AML-193 (cell line): ENCODE measurements at places on chromosomes 2 and 18.

DNA sequence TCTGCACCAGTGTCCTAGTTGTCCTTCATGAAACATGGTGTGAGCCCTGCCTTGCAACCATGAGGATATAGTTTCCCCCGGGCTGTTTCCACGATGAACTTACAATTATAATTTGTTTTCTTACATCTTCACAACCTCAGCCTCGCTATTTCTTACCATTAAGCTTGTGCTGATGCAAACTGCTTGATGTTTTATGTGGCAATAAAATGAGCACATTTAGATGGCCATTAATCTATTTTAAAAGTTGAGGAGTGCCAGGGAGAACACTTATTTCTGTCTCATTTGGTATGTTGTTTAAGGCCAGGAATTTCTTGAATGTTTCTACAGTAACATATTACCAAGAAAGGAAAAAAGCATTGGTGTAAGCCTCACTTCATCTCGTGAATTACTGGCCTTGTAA lies 214.5 kb upstream of the SLC8A1 start:
- DNase-seq = no peak

GRCh38 chr2:27081984-27082772 lies 3.8 kb downstream of the EMILIN1 start:
- no peak for DNase-seq

- no peak for DNase-seq
Measured at GRCh38 chr2:10482913-10483312, 34.8 kb upstream of the ODC1 start.

DNA sequence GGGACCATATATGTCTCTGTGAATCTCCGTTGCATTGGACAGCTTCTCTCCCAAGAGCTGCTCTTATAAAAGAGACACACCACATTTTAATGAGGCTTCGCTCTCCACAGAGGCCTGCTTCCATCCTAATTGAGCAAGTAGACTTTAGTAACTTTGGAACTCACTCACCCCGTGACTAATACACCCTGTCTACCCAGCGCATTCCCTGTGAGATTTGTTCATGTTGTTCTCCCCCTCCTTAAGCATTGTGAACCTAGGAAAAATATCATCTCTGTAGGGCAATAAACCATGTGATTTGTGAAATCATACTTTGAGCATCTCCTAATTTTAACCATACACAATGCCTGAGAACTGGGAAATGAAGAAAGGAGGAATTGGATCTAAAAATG lies 56.9 kb downstream of the MCFD2 start:
- DNase-seq = no peak

DNA sequence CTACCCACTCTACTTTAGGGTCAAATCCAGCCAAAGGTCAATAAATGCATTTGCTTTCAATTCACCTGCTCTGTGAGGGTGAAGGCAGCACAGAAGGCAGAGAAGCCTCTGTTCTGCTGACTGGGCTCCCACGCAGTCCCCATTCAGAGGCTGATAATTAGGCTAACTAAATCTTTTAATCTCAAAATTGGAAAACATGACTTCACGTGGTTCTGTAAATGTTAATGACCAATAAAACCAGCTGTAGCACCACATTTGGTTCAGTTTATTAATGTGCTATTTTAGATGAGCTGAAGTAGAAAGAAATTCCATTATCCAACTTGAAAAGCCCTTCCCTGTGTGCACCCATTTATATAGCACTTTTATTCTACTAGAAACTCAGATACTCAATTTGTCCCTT lies 310.6 kb downstream of the C1D start:
- DNase-seq = no peak

DNA sequence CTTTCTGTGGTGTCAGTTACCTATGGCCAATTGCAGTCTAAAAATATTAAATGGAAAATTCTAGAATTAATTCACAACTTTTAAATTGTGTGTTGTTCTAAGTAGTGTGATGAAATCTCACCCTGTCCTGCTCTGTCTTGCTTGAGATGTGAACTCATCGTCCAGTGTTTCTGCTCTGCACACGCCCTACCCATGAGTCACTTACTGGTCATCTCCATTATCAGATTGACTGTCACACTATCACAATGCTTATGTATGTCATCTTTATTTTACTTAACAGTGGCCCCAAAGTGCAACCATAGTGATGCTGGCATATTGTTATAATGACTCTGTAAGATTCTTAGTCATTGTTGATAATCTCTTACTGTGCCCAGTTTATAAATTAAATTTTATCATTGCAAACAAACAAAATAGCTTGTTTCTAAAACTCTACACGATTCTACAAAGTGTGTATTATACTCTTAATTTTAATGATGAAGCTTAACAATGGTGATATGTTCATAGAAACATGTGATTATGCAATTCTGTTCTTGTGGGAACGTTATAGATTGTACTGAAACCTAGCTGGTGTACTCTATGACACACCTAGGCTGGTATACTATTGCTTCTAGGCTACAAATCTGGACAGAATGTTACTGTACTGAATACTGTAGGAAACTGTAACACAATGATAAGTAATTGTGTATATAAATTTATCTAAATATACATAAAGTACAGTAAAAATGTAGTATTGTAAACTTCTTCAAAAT lies 1086.8 kb upstream of the PIK3C3 start:
- no peak for DNase-seq

DNA sequence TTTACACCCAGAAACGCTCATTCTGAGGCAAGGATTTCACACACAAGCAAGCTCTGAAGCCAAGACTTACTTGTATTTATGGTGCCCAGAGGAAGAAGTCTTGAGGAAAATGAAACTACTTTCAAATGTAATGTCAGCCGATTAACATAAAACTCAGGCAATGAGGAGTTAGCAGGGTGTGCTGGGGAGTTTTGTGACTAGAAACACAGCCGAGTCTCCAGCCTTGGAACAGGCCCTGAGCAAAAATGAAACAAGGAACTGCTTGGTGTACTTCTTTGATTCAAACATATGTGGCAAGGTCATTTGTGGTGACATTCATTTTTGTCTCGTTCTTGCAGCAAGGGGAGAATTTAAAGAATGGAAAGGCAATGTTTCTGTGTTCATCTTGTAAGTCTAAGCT lies 4.5 kb downstream of the DYTN start:
- DNase-seq = peak; percentile 5

DNA sequence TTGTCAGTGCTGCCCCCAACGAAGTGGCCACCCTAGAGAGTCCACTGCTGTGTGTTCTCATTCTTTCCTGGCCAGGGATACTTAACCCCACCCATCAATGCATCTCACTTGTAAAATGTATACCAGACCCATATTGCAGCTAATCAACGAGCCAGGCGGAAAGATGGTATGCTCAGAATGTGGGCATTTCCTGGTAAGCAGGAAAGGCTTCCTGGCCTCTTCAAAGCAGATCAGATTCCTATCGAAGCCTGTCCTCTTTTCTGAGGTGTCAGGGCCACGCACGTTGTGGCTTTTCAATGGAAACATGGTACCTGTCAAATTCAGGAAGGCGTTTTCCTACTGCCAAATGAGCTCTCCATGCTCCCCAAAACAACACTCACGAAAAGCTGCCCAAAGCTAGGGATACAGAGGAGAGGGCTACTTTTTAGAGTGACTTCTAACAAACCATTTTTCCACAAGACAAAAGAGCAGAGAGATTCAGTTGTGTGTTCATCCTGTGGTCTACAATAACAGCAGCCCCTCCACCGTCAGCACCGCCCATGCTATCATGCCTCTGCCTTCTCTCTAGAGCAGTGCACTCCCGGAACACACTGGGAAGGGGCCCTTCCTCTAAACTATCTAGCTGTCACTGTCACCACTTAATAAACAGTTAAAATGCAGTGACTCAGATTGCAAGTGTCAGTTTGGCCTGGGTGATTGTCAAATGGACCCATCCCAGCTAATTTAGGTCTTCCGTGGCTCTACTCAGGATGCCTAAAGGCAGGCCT lies 535.1 kb downstream of the RNF144A start:
- DNase-seq = no peak

DNA sequence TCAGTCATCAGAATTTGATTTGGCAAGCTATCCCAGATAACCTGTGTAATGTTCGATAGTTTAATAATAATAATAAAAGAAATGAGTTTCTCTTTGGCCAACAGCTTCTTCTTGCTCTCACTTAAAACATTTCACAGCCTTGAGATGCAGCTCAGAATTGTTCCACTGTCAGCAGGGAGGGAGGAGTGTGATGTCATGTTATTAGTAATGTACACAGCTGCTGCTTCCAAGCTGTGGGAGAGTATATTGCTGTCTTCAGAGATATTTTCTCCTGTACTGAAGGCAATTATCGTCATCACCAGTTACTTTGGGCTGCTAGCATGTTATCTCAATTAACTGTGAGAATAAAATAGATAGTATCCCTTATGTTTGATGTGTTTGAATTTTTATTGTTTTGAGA lies 146.9 kb upstream of the MAP3K20 start:
- DNase-seq = no peak

GRCh38 chr2:179751163-179751809 lies 110.1 kb downstream of the ZNF385B start:
- peak; percentile 6 for DNase-seq

DNA sequence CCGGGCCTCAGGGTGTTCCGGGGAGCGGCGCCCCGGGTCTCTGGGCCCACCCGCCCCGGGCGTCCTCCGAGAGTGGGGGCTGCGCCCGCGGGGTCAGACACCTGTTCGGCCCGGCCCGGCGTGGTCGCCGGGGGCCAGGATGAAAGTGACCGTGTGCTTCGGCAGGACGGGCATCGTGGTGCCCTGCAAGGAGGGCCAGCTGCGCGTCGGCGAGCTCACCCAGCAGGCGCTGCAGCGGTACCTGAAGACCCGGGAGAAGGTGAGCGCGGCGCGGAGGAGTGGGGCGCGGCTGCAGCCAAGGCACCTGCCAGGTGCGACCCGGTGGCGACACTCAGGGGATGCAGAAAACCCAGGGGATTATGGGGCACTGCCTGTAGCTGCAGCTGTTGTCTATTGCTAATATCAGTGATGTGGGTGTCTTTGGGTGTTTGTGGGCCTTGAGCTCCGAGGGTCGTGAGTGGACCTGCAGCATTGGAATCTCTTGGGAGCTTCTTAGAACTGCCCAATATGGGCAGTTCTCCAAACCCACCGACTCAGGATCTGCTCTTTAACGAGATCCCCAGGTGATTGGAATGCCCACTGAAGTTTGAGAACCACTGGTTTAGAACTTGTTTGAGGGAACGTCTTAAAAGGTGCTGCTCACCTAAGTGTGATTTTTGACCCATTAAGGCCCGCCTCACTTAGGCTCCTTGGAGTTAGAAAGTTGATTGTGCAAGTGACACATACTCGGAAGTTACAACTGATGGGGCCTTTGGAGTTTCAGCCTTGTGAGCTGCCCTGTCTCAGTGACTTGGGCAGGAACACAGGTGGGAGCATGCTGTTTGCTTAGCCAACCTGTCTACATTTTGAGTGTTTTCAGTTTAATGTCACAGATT lies 823 bp downstream of the PARD3B start:
- no peak for DNase-seq

- DNase-seq = no peak
Measured at GRCh38 chr18:7919565-7919964, 352.4 kb downstream of the PTPRM start.

- DNase-seq = no peak
Measured at GRCh38 chr2:85769983-85770362, 16.2 kb downstream of the ATOH8 start.

DNA sequence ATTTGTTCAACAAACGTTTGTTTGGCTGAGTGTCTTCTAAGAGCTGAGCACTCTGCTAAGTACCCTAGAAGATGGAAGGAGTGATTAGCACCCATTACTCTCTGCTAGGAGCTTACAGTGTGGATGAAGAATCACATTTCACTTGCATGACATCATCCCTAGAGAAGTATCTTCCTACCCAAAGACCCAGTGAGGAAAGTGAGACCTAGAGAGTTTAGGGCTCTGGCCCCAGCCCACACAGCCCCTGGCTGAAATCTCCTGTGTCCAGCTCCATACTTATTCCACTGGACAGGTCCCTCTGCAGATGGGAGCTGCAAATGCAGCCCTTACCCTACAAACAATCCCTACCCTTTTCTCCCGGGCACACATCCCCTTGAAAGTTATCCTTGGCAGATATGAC lies 26.8 kb upstream of the EPAS1 start:
- no peak for DNase-seq

DNA sequence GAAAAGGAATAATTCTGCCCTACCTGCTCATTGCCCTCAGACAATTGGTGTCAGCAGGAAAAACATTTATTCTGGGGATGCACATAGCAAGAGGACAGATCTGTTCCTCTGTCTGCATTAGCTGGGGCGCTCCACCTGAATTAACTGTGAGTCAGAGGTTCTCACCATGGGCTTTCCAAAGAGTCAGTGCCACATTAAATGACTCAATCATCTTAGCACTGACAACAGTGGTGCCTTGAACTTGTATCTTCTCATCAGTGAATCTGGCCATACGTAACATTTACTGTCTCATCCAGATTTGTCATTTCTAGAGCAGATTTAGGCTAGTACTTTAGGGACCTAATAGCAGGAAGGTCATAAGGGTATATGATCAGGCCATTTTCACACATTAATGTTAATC lies 358.1 kb upstream of the CRIM1 start:
- no peak for DNase-seq

- no peak for DNase-seq
Measured at GRCh38 chr2:7634409-7634808, 717.2 kb downstream of the RNF144A start.

GRCh38 chr2:211545582-211545981 lies 989.2 kb downstream of the CPS1 start:
- DNase-seq = no peak

DNA sequence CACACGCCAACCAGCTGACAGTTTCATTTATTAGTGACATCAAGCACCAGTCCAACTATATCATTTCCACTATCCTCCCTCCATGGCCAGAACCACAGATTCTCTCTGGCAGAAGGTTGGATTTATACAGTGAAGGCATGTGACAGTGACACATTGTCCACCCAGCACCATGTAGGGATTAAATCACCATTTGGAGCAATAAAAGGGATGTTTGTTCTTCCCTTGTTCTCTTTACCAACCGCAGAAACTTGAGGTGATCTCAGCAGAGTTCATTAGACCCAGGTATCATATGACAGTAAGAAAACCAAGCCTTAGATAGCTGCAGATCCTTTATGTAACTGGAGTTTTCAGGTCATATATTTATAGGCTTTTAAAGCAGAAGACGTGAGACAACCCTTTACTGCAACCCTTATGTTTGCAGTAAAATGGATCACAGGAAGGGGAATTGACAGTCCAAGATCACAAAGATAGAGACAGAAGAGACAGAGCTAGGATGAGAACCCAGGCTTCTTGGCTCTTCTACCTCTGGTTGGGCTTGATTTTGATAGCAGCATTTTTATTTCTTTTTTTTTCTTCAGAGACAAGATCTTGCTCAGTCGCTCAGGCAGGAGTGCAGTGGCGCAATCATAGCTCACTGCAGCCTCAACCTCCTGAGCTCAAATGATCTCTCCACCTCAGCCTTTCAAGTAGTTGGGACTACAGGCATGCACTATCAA lies 80.1 kb downstream of the XDH start:
- DNase-seq = no peak

GRCh38 chr2:221999717-222000116 lies 299.1 kb downstream of the PAX3 start:
- no peak for DNase-seq
